Fibroblast of skin of scalp (primary cell): ENCODE measurements at places on chromosomes 1 and 21.

DNA sequence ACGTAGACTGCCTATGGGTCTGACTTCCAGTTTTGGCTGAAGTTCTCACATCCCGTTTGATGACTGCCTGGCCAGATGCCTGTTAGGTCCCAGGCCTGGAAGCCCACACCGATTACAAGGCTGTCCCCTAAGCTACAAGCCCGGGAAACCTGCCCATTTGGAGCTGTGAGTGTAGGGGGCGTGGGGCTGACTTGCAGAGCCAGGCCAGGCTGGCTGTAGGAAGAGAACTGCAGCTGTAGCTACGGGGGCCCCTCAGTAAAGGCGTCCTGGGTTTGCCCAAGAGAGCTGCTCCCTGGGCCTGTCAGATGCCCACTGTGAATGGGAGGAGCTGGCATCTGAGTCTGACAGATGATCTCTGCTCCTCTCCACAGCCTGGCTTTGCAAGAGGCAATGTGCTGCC, 199.7 kb downstream of the CAMTA1 start:
- no peak for DNase-seq

- no peak for DNase-seq
Measured at GRCh38 chr1:204265665-204266064, 51.9 kb upstream of the GOLT1A start.

GRCh38 chr1:51948491-51948915, 42.0 kb downstream of the RAB3B start:
- no peak for DNase-seq

GRCh38 chr1:53637511-53638359, 101.2 kb downstream of the GLIS1 start:
- DNase-seq, result no peak

- no peak for DNase-seq
Measured at GRCh38 chr1:193437785-193438184, 251.4 kb upstream of the B3GALT2 start.

- DNase-seq, result peak; percentile 70
Measured at GRCh38 chr21:33441489-33442477, 38.0 kb downstream of the TMEM50B start.

DNA sequence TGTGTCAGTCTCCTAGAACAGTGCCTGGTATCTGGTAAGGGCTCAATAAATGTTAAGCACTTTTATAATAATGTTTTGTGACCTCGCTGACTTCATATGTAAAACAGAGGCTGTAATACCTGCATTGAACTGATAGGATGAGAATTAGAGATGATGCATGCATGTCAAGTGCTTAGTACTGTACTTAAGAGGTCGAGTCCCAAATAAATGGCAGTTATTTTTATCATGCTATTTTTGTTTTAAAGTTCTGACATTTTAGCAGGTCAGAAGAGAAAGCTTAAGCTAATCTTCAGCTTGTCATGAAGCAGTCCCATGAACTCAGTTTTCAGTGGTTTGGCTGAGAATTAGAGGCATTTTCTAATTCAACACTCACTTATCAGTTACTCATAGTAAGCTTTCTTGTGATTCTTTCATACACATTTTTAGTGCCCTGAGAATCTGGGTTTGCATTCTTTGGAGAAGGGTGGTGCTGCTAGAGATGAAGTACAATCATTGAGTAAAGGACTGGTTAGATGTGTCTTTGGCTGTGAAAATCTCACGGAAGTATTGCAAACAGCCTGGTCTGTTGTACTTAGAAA, 75.7 kb upstream of the RAVER2 start:
- DNase-seq, result peak; percentile 8

- DNase-seq, result no peak
Measured at GRCh38 chr1:103283371-103283770, 175.0 kb upstream of the COL11A1 start.

DNA sequence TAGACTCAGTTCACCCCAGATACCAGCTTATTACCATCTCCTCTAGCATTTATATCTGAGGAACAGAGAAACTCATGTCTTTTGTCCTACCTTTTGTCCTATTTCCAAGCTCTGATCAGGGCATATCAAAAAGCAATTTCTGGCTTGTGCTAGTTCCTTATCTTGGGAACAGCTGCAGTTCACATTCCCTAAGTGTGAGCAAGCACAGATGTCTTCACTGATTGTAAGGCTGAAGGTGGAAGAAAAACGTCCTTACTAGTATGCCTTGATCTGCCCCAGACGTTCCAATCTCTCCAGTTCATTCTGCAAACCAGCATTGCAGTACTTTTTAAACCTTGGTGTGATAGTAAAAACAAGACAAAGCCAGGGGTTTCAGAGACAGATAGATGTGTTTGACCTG, 139.8 kb downstream of the NCAM2 start:
- DNase-seq, result peak; percentile 29

DNA sequence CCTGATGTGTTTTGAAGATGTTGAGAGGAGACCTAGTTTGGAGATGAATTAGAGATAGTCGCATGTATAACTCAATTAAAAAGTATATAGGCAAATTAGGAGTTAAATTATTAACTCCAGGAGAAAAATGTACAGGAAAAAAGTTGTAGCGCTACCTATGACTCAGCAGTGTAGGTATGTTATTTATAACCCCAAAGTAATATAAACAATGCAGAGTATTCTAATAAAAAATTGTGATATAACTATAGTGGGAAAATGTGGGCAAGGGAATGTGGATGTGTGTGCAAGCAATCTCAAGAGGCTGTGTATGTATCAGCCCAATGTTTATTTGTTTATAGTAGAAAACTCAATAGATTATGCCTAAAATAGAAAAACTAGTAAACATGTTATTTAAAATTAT, 144.5 kb downstream of the BRINP2 start:
- no peak for DNase-seq

DNA sequence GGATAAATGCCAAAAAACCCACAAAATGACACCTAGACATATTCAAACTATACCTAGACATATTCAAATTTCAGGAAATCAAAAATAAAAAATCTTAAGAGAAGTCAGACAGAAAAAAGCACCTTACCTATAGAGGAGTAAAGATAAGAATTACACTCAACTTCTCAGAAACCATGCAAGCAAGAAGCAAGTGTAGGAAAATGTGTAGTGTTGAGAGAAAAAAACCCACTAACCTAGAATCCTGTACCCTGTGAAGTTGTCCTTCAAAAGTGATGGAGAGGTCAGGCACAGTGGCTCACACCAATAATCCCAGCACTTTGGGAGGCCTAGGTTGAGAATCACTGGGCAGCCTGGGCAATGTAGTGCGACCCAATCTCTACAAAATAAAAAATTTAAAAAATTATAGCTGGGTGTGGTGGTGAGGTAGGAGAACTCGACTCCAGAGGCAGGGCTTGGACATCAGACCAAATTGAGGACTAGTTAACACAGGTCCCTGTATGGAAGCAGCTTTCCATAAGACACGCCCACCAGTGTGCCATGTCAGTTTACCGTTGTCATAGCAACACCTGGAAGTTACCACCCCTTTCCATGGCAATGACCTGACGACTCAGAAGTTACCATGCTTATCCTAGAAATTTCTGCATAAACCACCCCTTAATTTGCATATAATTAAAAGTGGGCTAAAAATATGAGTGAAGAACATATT, 20.7 kb downstream of the PDIK1L start:
- no peak for DNase-seq

DNA sequence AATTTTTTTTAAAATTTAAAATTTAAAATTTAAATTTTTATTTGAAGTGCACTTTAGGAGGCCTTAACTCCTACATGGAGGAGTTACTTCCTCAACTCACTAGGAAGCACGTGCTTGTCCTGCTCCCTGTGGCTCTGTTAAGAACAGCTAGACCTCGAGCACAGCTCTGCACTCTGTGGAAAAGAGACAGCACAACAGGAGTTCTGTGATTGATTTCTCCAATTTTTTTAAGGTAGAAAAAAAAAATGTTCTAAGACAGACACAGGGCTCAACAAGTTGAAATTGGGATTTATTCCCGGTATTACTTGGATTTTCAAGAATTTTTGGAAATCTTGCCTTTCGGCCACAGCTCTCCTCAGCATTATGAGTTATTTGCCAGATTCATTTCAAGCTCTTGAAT, 356.6 kb upstream of the LYPLAL1 start:
- DNase-seq, result no peak

- DNase-seq, result no peak
Measured at GRCh38 chr1:76210160-76210559, 135.6 kb downstream of the ST6GALNAC3 start.

DNA sequence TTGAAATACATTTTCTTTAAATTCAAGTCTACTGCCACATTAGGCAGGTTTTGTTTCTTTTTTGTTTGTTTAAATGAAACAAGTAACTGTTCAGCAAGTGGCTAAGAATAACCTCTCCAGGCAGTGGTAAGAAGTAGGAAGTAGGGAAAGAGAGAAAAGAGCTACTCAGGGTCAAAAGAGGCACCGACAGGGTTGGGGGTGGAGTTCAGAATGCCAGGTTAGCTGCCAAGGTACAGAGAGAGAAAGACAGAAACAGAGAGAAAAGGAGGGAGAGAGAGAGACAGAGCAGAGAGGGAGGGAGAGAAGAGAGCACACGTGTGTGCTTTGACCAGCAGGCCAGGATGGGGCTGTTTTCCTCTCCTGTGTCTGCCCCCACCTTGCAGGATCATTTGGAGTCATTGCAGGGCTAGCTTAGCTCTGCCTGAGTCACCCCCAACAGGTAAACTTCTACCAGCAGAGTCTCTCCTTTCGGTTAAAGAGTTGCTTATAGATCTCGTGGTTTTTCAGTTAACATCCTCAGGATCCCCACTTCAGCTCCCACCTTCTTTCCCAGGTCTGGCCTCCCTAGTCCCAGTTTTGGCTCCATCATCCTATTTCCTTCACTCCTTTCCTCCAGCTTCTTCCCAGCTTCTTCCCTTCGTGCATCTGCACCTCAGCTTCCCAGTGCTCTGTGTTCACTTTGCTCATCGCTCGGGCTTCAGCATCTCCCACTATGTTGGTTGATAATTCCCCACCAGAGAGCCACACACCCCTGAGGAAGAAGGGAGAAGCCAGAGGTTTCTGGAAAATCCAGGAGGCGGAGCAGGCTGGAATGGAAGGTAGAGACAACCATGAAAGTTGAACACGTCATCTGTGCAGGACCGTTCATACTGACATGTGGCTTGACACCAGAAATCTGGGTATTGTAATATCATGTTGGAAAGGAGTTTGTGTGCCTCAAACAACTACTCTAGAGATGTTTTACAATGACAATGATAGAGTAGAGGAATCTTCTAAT, 21.8 kb upstream of the RAB4A start:
- DNase-seq, result no peak

DNA sequence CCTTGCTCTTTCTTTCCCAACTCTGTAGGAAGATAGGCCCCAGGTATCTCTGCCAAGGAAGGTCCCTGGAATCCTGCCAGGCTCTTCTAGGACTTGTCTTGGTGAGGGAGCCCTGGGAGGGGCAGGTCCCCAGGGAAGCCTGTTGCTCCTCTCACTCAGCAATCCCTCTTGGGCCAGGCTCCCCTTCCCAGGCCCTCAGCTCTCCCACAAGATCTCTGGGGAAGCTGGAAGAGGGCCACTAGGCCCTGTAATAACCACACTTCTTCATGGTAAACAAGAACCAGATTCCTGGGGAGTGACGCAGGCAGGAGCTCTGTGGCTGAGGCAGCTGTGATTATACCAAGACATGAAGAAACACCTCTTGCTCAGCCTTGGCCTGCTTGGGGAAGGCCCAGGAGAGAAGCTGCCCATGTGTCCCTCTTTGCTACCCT, 9.9 kb upstream of the MAPKAPK2 start:
- DNase-seq, result peak; percentile 98

DNA sequence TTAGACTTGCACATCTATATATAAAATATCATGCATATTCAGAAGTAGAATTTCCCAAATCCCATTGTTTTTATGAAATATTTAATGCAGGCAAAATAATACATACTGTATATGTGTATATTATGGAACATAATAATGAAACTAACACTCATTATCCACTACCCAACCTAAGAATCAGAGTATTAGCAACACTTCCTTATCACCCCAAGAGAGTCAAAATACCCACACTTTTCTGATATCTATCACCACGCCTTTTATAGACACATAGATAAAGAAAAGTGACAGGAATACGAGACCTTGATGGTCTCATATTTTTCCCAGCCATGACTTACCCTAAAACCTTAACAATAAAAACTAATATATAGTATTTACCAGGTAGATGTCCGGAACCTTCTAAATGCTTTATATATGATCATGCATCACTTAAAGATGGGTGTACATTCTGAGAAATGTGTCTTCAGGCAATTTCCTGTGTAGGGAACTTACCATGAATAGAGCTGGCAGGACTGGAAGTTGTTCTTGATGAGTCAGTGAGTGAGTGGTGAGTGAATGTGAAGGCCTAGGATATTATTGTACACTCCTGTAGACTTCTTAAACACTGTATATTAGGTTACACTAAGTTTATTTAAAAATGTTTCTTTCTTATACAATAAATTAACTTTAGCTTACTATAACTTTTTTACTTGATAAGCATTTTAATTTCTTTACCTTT, 45.5 kb downstream of the TNFSF4 start:
- DNase-seq, result peak; percentile 63

DNA sequence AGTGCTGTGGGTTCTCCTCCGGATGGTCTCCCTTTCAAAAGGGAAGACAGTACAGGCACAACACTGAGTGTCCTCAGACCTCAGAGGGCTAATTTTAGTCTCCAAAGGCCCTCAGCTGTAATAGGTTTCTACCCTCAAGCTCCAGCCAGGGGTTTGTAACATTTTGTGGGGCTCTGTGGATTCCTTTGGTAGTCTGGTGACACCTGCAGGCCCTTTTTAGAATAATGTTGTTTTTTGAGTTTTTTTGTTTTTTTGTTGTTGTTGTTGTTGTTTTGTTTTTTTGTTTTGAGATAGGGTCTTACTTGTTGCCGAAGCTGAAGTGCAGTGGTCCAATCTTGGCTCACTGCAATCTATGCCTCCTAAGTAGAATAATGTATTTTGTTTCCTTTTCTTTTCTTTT, 15.0 kb upstream of the TMEM201 start:
- no peak for DNase-seq
